Left cardiac atrium (tissue), 4 donors: ENCODE measurements at places on chromosomes 4 and X. TPM values are rescaled to one million over a fixed set of nuclear protein-coding genes. Genes with fewer than 3 reads are reported as not detected.
A peak's percentile ranks its signal among the peaks of the same experiment; 100 is the strongest.

DNA sequence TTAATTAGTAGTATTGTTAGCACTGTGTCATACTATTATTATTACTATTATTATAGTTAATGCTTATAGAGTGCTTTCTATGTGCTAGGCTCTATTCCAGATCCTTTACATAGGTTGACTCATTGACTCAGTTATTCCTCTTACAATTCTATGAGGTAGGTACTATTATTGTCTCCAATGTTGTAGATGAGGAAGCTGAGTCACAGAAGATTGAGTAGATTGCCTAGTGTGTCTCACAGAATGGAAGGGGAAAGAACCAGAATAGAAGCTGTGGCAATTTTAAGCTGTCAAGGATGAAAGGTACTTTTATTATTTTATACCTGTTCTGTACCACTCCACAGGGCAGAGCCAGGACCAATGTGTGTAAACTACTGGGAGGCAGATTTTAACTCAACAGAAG lies 1.9 kb upstream of the TCEAL1 start:
- no peak for DNase-seq

- no peak for DNase-seq
Measured at GRCh38 chr4:70938086-70938485, 35.9 kb downstream of the MOB1B start.

- DNase-seq, result no peak
Measured at GRCh38 chr4:67909905-67910584, 26.2 kb upstream of the TMPRSS11D start.

- peak; percentile 89 for DNase-seq
Measured at GRCh38 chr4:1870328-1870577, 940 bp upstream of the NSD2 start.

DNA sequence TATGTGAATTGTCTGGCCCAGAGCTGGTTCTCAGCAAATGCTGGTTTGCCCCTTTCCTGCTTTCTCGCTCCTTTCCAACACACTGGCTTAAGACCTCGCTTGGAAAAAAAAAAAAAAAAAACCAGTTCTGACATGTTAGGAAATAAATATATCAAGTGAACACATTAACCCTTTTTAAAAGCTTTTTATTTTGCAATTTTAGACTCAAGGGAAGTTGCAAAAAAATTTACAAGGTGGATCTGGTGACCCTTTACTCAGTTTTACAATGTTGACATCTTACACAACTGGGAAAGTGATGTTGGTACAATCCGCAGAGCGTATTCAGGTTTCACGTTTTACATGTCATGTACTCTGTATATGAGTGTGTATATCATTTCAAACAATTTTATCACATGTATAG lies 100.1 kb downstream of the RTL5 start:
- no peak for DNase-seq

DNA sequence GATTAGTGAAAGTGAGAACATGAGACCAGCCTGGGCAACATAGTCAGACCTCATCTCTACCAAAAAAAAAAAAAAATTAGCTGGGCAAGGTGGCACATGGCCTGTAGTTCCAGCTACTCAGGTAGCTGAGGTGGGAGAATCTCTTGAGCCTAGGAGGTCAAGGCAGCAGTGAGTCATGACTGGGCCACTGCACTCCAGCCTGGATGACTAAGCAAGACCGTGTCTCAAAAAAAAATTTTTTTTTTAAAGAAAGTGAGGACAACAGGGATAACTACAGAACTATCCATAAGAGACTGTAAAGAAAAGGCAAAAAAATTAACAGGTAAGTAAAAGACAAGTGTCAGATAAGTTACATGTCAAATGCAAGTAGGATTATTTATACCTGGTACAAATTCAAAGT lies 13.5 kb upstream of the SPP1 start:
- DNase-seq, result no peak

- no peak for DNase-seq
Measured at GRCh38 chrX:125532411-125533089, 212.9 kb downstream of the TEX13C start.

- DNase-seq, result no peak
Measured at GRCh38 chr4:95212692-95213091, 336.1 kb downstream of the UNC5C start.

DNA sequence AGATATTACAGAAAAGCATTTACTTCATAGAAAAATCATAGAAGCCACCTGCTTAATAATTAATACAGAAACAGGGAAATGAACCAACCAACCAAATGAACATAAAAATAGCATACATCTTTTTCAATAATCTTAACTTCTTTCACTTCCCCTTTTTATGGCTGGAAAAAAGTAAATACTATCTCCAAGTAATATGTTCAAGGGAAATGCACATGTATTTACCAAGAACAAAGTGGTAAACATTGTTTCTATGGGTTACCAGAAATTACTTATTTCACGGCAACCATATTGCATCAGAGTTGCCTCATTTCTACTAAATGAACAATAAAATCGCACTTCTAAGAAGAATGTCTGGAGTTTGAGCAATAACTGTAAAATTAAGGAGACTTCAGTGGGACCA lies 321.3 kb downstream of the TMA16 start:
- no peak for DNase-seq

DNA sequence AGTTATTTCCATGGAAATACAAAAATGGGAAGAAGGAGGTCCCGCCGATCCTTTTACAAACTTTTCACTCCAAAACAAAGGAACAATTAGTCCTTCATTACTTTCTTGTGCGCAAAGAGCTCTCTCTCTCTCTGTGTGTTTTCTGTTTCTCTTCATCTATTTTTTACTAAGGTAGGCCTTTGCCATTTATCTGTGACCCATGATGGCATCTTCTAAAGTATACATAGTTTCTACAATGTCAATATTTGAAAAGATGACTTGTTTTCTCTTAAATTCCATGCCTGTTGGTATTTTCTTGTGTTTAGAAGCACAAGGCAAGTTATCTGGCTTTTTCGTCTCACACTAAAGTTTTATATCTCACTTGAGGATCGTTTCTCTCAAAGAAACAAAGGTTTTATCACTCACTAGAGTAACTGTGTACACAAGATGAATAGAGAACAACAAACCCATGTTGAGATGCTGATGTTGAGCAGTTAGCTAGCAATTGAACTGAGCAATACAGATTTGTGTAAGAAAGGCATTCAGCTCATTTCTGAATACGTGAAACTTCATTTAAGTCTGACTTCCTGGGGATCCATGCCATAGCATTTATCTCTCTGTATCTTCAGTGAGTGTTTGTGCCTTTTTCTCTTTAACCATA lies 250.3 kb downstream of the GBA3 start:
- DNase-seq, result no peak

GRCh38 chr4:78990938-78991810 lies 51.9 kb upstream of the PAQR3 start:
- DNase-seq, result no peak

GRCh38 chr4:6749340-6750171 lies 33.0 kb upstream of the KIAA0232 start:
- DNase-seq, result peak; percentile 83

DNA sequence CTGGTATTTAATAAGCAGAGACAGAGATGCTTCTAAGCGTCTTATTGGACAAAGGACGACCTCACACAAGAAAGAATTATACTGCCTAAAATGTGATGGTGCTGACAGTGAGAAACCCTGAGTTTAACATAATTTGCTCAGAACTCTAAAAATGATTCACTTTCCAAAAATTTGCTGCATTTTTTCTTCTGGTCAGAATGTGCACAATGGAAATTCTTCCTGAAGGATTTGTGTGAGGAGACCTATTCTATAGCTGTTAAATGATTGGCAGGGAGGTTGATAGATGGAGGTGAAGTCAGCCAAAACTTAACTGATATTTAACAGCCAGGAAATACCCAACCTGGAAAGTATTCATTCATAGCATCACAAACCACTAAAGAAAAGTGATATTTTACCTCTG lies 1.7 kb downstream of the MAGEC3 start:
- no peak for DNase-seq

- no peak for DNase-seq
Measured at GRCh38 chr4:28225050-28225449, 1364.4 kb downstream of the STIM2 start.

- no peak for DNase-seq
Measured at GRCh38 chrX:39301036-39301435, 499.8 kb downstream of the MID1IP1 start.

Gene SCRG1
- total RNA-seq, result 1.6 TPM

Gene NELFA
- total RNA-seq, result 17.0 TPM

Gene MAP7D2
- total RNA-seq, result 0.60 TPM

Gene HNRNPDL
- 78.1 TPM for total RNA-seq

Gene CFAP47
- not detected for total RNA-seq

Gene FRG2
- not detected for total RNA-seq

Gene CYSLTR1
- total RNA-seq, result 3.1 TPM

Gene GLRA2
- not detected for total RNA-seq
